GM13976 (cell line): ENCODE measurements at places on chromosomes 1 and 21.

GRCh38 chr1:203186446-203187303 lies at the start of gene CHI3L1:
Gene CHI3L1, minus strand, starts transcription at chr1:203186704. Its CDS starts 81 bp downstream, at chr1:203186623.
- no peak for DNase-seq

DNA sequence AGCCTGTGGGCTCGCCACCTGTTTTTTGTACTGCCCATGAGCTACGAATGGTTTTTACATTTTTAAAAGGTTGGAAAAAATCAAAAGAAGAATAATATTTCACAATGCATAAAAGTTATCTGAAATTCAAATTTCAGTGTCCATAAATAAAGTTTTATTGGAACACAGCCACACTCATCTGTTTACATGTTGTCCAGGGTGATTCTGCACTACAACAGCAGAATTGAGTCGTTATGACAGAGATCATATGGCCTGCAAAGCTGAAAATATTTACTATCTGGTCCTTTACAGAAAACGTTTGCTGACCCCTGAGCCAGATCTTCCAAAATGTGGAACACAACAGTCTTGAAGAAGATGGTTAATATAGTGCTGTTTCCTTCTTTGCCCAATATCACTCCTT lies 89.4 kb downstream of the TM2D1 start:
- DNase-seq: no peak

- no peak for DNase-seq
These were observed 48.8 kb upstream of the PRKACB start for GRCh38 chr1:84095308-84095707.

GRCh38 chr1:228154670-228155571 lies 5.2 kb downstream of the GJC2 start:
- no peak for DNase-seq

DNA sequence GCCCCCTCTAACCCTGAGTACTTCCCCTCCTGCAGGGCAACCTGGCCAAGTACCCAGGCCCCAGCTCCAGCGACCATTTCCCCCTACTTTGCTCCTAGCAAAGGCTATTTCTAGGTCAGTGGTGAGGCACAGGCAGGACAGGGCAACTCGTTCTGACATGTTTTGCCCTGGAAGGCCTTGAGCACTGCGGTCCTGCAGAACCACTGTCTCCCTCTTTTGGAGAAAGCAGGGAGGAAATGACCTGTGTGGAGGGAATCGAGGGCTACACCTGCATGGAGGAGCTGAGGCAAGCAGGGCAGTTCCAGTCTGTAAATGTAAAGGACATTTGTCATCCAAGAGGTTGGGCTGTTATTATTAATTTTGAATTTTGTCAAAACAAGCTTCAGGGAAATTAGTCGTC lies 99.1 kb downstream of the PPIAL4G start:
- DNase-seq: no peak

DNA sequence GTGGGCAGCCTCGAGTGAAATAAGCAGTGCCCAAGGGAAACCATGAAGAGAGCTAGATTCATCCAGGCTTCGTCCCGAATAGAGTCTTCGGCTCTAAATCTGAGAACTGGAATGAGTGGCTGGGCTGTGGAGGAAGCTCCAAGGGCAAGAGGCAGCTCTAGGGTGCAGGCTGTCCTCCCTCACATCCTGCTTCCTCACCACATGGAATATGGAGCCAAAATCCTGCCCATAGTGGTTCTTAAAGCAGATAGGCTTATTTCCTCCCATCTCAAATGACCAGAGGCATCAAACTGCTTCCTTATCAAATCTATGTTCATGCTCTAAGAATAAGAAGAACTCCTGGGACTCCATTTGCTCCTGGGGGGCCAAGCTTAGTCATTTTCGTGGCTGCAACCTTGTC lies 2.5 kb downstream of the IL24 start:
- no peak for DNase-seq

DNA sequence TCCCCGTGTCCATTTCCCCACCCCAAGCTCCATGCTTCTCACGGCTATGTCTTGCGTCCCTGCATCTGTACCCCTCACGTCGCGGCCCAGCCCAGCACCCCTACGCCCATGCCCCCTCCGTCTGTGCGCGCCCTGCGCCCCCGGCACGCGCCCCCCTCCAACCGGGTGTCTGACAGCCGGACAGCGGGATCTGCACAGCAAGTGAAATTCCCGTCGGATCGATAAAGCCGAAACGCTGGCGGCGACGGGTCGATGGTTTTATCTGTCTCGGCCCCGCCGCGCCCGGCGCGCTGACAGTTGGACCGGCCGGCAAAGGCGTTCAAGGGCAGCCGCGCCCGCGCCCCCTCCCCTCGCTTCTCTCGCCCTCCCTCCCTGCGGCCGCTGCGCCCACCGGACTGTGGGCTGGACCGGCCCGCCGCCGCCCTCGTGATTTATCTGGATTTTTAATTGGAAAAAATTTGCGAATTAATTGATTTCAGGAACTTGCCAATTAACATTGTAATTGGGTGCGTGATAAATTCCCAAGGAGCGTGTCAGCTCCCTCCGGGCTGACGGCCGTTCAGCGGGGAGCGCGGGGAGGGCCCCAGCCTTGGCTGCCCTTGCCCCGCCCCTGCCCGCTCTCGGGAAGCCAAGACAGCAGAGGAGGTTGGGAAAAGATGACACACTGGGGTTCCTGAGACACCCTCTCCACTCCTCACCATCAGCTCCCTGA lies 57.1 kb downstream of the TMEM53 start:
- no peak for DNase-seq

- peak; percentile 70 for DNase-seq
These were observed 4.2 kb upstream of the PFKL start for GRCh38 chr21:44295646-44296045.

DNA sequence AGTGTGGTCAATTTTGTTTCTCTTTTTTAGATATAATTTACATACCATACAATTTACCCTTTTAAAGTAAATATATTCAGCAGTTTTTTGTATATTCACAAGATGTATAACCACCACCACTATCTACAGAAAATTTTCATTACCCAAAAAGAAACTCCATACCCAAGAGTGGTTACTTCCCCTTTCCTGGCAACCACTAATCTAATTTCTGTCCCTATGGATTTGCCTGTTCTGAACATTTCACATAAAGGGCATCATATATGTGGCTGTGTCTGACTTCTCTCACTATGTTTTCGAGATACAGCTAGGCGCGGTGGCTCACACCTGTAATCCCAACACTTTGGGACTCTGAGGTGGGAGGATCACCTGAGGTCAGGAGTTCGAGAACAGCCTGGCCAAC lies 13.6 kb downstream of the PACC1 start:
- DNase-seq: no peak

DNA sequence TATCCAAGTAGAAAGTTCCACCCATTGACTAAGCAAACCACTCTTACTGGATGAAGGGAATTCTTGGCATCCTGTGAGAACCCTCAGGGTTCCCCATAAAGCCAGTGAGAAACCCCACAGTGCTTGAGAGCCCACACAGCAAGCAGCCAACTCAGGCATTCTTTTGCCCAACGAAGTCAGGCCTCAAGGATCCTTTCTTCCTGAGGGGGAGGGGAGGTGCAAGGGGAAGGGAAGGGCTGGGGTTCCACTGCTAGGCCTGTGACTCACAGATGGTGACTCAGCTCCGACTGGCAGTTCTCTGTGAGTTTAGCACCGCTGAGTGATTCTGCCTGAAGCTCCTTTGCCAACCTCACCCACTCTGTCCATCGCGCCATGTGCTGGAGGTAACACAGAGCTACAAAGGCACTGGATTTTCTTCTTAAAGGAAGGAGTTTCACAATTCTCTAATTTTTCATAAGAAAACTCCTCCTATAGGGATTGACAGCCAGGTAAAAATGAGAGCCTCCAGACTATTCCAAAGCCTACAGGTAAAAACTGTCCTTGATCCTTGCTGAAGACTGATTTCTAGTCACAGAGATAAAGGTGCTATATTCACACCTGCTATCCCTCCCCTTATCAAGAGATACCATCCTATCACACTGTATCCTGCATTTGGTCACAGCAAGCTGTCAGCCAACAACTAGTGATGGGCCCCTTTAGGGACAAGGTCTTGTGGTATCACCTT lies 4.8 kb downstream of the ENO1 start:
- no peak for DNase-seq

DNA sequence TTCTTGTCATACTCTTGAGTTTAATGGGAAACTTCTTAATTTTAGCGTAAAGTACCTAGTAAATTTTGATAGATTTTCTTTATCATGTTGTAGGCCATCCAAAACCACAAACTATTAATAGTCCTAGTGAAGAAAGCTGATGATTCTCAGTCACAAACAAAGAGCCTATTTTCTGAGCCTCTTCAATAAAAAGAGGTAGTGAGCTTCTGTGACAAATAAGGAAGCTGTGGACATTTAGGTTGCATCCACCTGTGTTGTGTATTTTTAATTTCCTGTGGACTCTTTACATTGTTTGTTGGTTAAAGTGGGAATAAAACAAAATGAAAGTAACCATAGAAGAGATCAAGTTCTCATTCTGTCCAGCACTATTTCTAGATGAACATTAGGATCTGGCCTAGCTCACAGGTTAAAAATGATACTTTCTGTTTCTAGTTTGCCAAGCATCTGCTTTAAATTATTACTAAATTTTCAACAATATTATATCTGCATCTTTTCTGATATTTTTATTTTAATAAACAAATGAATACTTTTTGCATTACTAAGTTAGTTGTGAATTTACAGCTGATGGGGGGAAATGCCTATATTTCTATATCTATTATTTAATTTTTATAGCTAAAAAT lies 702.2 kb upstream of the ADGRL4 start:
- no peak for DNase-seq
